Activated CD8-positive, alpha-beta T cell treated with anti-CD3 and anti-CD28 coated beads, Interleukin-2, amount 10 ng/mL, durations not matched to agents 7 days and 5 days (primary cell): ENCODE measurements at places on chromosomes 5 and 9.

DNA sequence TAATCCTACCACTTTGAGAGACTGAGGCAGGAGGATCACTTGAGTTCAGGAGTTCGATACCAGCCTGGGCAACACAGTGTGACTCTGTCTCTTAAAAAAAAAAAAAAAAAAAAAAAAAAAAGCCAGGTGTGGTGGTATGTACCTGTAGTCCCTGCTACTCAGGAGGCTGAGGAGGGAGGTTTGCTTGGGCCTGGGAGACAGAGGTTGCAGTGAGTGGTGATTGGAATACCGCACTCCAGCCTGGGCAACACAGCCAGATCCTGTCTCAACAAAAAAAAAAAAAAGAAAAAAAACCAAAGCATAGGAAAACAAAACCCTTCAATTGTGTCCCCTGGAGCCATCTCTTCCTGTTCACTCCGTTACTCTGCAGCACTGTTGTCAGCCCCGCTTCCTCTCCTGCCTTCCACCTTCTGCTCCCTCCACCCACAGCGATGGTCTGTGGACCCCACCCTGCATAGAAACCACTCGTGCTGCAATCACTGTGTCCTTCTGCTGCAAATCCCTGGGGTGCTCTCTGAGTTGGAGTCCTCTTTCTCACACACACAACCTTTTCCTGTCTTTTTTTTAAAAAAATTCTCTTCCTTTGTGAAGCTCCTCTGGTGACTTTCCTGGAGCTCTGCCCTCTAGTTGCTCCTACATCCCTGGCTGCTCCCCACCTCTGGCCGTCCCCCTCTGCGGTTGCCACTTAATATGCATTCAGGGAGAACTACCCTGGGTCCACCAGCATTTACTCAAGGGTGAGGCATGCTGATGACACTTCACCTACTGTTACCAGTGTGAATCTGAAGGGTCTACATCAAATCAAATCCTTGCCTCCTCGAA is 22.2 kb downstream of the CCT5 start:
- no peak for DNase-seq

DNA sequence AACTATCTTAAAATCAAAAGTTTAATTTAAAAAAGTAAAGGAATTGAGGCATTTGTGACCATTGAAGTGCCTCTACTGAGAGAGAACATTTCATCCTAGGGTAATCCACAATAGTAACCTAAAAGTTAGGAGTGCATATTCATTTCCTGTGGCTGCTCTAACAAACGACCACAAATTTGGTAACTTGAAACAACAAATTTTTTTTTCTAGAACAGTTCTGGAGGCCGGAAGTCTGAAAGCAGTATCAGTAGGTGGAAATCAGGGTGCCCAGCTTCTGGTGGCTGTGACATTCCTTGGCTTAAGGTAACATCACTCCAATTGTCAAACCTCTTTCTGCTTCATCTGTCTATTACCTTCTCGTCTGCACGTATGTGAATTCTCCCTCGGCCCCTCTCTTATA is 67.1 kb upstream of the SSBP2 start:
- DNase-seq, result peak; percentile 38

- no peak for DNase-seq
These were observed 95.0 kb downstream of the ZCCHC7 start for GRCh38 chr9:37215381-37215780.

- DNase-seq, result no peak
These were observed 234.6 kb downstream of the GADD45G start for GRCh38 chr9:89839449-89839848.

DNA sequence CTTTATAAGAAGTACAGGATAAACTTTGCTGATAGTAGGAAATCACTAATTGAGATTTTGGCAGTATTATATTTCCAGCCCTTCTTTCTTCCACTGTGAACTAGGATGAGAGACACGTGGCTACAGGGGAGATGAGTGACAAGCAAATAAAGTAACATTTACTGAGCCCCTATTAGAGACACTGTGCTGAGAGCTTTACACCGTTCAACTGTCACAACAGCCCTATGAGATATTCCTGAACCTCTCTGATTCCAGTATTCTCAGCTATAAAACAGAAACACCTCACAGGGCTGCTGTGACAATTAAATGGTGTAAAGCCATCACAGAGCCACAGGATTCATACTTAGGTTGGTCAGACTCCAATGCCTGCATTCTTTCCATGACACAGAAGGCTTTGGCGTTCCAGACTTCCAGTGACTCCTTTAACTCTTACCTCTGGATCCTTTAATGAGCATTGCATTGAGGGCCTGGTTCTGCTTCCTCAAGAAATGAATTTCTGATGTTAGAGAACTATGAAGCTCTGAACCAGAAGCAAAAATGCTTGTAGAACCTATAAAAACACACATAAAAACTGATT is 169.0 kb downstream of the CDK5RAP2 start:
- DNase-seq, result no peak
